ENCODE measurements at places on chromosomes 4 and X.

DNA sequence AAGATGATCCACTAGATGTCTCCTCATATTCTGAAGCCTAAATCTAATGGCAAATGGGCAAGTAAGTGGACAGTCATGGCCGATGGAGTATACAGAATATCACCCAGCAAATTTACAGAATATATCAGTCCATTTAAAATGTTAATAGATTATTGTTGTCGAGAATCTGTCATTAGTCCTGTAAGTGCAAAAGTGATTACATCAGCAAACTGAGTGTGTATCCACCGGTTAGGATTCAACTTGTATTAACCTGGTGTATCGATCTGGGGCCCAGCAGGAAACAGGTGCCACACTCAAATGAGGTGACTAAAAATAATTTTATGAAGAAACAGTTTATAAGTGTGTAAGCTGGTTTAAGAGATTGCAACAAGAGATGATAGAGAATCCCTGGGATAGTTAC lies 367.9 kb upstream of the FAM47C start:
- DNase-seq = no peak

DNA sequence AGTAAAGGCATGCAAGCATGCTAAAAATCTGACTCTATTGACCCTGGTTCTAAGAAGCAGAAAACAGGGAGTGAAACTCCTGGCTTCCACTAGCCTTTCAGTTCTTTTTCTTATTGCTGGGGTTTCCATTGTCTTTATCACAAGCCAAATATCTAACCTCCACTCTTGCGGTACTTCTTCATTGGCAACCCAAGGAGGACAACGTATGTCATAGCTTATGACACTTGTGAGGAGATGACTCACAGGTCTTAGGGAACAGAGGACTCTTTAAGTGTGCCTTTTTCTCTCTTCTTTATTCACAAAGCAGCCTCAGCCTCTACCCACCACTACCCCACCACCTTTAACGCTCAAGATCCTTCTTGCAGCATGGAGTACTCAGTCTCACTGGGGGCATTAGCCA lies 124.2 kb downstream of the GUCY2F start:
- DNase-seq = no peak

DNA sequence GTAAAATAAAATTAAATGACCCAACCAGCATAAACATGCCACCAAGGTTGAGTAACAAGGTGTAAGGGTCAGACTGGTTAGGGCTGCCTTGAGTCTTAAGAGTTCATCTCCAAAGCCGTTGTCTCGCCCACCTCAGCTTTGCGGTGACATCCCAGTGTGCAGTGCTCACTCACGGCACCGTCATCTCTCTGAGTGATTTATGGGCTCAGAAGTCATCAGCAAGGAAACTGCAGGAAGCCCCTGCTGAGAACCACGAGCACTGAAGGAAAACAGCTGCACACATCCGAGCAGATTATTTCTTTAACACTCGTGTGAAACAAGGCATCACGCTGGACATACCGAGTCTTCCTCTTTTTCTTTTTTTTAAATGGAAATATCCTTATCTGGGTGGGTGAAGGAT lies 411.1 kb downstream of the TRIML1 start:
- DNase-seq = no peak

- DNase-seq = no peak
Observed at GRCh38 chr4:103424853-103425252, 226.7 kb upstream of the CENPE start.

GRCh38 chr4:173821876-173822275 lies 291.8 kb upstream of the HAND2 start:
- DNase-seq = no peak

- DNase-seq = peak; percentile 50
Observed at GRCh38 chrX:74251006-74251930, 52.7 kb upstream of the ZCCHC13 start.

- DNase-seq = no peak
Observed at GRCh38 chrX:149120459-149120858, 384.6 kb downstream of the IDS start.

- DNase-seq = no peak
Observed at GRCh38 chrX:13903405-13903804, 86.5 kb upstream of the GPM6B start.

GRCh38 chrX:107542040-107542439 lies 86.3 kb upstream of the PRPS1 start:
- DNase-seq = no peak

- no peak for DNase-seq
Observed at GRCh38 chr4:102639598-102639997, 121.2 kb downstream of the MANBA start.

DNA sequence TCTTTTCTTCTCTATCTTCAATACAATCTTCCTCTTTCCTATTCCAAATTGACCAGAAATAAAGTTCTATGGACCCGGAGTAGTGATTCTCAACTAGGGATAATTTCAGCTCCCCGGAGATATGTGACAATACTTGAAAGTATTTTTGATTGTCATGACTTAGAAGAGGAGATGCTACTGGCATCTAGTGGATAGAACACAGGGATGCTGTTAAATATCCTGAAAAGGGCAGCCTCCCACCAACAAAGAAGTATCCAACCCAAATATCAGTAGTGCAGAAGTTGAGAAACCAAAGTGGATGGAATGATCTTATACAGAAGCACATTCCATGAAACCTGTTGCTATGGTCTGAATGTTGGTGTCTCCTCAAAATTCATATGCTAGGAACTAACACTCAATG lies 65.7 kb upstream of the NDST3 start:
- no peak for DNase-seq

- no peak for DNase-seq
Observed at GRCh38 chrX:22015139-22015750, 16.9 kb upstream of the PHEX start.

DNA sequence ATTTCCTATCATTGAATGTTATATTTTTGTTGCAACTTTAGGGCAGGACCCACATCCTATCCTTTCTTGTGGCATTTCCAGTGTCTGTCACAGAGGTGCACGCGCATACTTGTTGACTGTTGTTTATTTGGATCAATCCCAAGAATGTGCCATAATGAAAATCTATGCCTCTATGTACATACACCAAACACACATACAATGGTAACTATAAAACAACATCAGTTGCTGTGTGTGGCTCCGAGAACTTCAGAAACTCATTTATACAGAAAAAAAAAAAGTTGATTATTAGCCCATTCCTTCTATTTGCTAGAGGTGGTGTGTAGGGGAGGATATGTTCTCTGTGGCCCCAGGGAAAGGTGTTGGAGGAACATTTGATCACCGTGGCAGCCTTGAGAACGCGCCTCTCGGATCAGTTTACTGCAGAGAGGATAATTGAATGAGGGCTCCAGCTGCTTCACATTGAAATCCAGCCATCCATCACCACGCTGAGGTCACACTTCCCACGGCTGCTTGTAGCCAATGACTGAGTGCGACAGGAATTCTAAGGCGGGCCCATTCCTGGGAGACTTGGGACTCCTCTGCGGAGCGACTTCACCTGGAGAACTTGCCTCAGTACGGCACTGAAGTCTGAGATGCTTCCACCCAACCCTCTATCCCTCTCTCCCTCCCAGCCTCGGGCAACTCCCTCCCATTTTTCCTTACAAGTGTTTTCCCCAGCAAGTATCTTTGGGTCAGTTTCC lies 19.5 kb downstream of the SMPX start:
- DNase-seq = no peak

DNA sequence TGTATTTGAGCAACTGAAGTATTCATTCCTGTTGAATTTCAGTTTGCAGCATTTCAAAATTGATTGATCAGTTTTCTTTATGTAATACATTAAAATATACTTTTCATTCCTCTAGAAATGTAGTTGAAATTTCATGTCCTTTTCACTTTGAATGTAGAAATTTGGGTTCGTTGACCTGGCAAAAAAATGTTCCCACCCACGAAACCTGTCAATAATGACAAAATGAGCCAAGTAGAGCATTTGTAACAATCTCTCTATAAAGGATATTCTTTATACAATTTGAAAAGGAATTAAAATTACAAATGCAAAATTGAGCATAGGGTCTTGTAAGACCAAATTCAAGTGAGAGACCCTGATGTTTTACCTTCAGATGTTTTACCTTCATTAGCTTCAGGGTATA lies 283.9 kb downstream of the ANKRD50 start:
- no peak for DNase-seq

DNA sequence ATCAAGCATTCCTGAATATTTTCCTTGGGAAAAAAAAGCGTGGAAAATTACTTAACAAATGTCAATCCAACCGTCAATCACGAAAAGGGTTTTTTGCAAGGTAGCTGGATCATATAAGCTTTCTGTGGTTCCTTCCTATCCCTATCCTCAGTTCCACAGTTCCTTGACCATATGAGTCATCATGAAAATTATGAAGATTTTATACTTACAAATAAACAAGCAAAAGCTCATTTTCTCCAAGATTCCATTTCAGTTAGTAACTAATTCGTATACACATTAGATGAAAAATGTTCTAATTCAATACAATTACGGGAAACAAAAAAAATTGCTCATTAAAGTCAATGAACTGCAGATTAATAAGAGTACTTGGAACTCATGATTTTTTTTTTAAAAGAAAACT lies 228.8 kb downstream of the NSUN7 start:
- no peak for DNase-seq

GRCh38 chr4:41569961-41570360 lies 32.0 kb downstream of the LIMCH1 start:
- DNase-seq = no peak

DNA sequence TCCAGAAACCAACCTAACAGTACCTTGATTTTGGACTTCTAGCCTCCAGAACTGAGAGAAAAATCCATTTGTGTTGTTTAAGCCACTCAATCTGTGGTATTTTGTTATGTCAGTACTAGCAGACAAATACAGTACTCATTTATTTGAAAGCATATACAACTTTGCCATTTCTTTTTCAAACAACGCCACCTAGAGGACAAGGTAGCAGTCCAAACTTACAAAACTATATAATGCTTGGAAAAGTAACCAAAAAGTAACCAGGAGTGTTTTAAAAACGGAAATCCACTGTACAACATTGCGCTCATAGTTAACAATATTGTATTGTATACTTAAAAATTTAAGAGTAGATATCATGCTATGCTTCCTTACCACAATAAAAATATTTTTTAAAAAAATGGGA lies 37.0 kb upstream of the FGF13 start:
- DNase-seq = no peak

DNA sequence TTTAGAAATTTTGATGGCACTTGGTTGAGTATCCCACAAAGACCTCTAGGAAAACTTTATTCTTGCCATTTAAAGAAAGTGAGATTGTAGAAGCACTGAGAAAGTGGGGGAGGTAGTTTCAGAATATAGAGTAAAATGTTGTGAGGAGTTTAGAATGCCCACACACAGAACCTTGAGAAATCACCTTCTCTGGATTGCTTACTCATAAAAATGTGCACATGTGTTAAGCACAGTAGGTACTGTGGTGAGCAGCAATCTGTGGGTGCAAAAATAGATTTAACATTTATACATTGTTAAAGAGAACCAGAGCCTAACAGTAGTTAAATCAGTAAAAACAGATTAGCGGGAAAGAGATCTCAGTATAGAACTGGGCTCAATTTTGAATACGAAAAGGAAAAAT lies 201.2 kb upstream of the NWD2 start:
- DNase-seq = no peak

- DNase-seq = no peak
Observed at GRCh38 chr4:157265281-157265680, 44.8 kb downstream of the GRIA2 start.

- no peak for DNase-seq
Observed at GRCh38 chrX:154517101-154517781, 1.2 kb upstream of the FAM3A start.

DNA sequence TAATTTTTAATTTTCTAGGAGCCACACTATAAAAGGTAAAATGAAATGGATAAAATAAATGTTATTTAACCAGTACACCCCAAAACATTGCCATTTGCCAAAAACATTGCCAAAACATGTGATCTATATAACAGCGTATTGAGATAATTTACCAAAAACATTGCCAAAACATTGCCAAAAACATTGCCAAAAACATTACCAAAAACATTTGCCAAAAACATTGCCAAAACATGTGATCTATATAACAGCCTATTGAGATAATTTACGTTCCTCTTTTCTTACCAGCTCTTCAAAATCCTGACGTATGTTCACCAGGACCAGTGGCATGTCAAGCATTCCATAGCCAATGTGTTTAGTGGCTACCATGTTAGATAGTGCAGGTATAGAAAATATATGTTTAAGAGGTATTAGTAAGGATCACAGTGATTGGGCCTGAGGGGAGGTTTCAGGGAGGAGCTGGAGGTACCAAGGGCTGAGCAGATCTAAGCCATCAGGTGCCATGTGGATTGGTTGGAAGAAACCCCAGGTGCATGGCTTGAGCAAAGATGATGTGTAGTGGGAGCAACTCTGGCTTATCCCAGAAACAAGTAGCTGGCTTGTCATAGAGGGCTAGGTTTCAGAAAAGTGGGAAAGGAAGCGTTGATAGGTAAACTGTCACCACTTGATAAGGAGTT lies 42.6 kb downstream of the RAPGEF2 start:
- DNase-seq = peak; percentile 64

GRCh38 chrX:110331444-110332030 lies 13.7 kb upstream of the AMMECR1 start:
- no peak for DNase-seq

- no peak for DNase-seq
Observed at GRCh38 chr4:169327951-169328350, 57.2 kb upstream of the SH3RF1 start.

DNA sequence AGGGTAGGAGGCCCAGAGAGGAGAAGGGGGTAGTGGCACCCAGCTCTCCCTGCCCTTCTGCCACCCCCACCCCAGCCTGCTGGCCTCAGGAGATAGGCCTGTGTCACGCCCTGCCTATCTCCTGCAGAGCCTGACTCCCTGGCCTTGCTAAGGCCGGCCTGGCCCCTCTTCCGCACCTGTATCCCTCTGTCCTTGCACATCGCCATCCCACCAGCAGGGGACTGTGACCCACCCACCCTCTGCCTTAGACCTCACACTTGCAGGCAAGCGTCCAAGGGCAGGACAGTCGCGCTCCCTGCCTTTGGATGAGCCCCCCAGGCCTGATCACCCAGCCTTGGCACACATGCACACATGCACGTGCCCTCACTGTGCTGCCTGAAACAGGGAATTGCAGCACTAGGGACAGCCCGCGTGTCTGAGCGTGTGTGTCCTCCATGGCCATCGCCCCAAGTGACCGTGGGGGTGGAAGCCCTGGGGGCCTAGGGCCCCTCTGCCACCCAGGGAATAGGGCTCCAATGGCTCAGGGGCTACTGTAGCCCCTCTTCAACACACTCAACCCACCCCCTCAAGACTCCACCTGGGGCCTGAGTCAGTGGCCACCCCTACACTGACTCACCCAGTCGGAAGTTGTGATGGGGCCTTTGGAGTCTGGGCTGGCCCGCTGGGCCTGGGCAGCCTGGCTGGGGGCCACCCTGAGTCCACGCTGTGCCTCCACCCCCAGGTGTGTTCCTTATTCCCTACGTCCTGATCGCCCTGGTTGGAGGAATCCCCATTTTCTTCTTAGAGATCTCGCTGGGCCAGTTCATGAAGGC lies 2.1 kb downstream of the SLC6A8 start:
- peak; percentile 78 for DNase-seq

- peak; percentile 54 for DNase-seq
Observed at GRCh38 chrX:52574416-52575275, 57.8 kb upstream of the XAGE1B start.
